ENCODE measurements at places on chromosomes 3 and 15.

DNA sequence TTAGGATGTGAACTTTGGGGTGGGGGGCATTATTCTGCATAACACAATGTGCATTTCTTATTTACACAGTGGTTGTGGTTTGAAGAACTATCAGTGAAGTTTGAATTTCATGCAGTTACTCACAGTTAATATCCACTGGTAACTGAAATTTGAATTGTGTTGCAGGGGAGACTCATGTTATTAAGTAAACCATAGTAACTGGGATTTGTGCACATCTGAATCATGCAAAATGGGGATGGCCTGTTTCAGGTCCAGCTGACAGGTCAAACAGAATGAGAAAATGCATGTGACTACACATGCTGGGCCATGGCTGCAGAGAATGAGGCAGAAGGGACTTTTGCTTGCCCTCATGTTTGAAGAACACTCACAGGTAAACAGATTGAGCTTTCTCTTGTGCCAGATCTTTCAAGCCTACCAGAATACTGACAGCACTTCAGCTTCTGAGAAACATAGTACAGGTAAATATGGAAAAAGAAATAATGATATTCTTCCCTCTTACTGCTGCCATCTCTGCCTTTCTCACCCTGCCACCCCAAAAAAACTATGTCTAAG is 115.0 kb downstream of the POLQ start:
- no peak for DNase-seq

DNA sequence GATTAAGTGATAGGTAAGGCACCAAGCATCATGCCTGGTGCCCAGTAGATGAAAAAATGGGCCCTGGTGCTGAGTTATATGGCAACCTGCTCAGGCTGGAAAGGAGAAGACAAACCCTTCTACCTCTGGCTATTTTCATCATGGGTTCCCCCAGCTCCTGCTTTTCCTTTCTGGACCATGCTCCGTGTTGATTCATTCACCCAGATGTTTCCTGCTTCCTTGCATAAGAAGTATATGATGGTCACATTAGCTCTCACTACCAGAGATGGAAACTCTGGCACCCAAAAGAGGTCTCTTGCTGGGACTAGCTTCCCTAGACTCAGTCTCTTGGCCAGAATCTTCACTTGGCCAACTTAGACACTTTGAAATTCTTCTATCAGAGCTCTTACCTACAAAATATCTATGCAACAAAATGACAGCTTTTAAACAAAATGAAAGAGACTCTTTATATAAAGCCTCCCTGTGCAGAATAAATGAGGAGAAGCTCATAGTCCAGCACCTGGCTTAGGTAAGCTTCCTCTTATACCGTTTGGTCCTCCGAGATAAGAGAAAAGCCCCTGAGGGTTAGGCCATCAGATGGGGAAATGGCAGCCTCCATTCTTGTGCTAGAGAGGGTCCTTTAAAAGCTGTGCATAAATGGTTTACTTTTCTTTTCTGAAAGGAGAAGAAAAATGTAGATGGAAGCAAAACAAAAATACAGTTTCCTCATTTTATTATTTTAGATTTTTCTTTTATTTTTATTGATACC is 46.8 kb upstream of the MCF2L2 start:
- DNase-seq: no peak

DNA sequence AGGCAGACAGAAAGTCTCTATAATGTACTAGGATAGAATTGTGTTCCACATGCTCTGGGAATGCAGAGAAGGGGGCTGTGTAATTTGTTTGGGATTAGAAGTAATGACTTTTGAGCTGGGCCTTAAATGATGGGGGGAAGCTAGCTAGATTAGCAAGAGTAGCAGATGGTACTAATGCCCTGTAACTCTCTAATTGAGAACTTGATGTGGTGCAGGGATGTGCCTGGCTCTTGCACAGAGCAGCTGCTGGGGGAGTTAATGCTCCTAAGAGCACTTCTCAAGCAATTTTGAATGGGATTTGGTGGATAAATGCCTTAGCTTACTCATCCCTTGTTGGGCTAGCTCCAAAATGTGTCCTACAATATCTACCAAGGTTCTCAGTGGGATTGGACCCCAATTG is 12.4 kb upstream of the SYN2 start:
- DNase-seq: no peak

DNA sequence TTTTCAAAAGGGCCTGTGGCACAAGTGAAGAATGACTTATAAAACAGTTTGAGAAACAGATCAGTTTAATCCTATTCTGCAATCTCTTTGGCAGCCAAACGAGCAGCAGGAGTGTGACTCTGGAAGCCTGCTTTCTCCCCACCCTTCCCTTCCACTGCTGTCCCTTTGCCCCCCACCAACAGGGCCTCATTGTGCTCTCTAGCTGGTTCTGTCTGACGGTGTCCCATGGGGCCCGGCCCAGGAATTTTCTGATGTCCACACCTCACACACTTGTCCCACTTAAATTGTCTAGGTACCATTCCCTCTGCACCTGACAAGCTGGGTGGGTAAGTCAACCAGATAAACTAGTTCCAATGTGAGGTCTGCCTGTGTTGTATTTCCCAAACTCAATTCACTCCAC is 16.4 kb downstream of the SLCO2A1 start:
- no peak for DNase-seq

GRCh38 chr15:68348606-68349005 is 71.1 kb downstream of the FEM1B start:
- DNase-seq: no peak

All from right forelimb (tissue), 1 donor.